Stimulated activated CD8-positive, alpha-beta memory T cell treated with anti-CD3 and anti-CD28 coated beads, Interleukin-15, amount 100 ng/mL, for 24 hours (primary cell): ENCODE measurements at places on chromosomes 3 and 15.

GRCh38 chr3:127260826-127261555 is 26.9 kb downstream of the PRR20G start:
- no peak for DNase-seq

DNA sequence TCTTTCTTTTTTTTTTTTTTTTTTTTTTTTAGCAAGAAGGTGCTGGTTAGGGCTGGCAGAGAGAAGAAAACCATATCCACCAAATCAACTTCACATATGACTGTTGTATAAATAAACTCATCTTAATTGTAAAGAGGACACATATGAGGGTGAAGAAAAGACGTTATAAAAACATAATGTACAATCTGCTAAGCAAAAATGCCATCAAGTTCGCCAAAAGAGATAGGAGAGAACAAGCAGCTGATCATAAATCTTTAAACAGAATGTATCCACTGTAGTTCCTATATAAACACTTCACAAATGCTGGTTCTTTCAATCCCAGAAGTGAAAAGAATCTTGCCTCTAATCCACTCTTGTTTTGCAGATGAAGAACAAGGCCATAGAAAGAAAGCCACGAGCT is 9.2 kb downstream of the FGF12 start:
- no peak for DNase-seq

DNA sequence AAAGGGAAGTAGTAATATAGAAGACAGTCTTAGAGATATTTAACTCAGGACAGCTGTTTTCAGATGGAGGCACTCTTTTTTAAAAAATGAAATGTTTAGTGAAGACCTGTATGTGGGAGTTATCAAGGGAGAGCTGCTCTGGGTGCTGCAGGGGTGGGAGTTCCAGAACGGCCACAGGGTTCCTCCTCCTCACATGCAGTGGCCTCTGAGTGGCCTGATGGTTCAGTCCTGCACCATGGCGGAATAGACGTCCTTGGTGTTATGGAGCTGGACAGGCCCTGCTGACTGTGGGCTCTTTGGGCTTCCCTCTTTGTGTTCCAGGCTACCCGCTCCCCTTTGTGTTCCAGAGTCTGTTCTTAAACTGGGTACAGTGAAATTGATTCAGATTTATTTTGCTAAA is 126.1 kb downstream of the CHST2 start:
- no peak for DNase-seq

- no peak for DNase-seq
Measured at GRCh38 chr15:63912061-63912615, 78.4 kb upstream of the HERC1 start.

DNA sequence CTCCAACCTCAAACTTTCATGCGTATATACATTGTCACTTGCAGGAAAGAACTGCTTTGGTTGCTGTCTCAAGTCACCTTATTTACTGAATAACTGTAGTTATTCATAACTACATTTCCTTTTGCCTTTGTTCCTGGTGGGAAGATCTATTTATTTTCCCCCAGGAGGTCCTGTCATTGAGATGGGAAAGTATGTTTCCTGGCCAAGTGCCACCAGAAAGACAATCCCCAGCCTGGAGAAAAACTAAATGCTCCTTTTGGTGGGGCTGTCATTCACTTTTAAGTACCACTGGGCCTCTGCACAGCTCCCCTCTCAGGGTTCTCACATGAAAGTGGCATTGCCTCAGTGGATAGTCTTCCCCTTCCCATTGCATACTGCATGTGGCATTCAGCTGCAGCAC is 59.8 kb downstream of the LRRC3B start:
- no peak for DNase-seq

DNA sequence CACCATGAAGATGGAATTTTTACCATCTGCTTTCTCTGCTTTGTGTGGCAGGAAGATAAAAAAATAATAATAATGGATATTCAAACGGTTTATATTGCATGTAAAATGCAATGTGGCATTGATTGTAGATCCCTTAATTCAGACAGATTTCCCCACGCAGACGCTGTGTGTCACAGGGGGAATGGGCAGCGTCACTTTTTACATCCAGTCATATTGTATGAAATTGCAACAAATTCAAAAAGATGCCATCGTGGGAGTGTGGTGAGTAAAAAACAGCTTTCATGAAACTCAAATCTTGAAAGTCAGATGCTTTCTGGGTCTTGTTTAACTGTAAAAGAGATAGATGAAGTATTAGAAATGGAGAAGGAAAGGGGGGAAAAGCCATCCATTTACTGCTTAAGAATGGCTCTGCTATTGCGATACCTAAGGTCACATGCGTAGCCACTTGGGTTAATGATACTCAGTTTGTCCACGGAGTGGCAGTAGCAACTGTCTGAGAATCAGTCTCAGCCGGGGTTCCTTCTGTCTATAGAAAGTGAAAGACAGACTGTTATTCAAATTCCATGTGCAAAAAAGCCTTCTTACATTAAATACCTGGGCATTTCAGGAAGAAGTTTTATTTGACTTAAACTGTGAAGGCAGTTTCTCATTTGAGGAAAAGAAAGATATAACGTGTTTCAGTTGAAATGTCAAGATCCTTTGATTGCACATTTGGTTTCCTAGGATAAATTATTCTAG is 28.5 kb downstream of the BTD start:
- no peak for DNase-seq

DNA sequence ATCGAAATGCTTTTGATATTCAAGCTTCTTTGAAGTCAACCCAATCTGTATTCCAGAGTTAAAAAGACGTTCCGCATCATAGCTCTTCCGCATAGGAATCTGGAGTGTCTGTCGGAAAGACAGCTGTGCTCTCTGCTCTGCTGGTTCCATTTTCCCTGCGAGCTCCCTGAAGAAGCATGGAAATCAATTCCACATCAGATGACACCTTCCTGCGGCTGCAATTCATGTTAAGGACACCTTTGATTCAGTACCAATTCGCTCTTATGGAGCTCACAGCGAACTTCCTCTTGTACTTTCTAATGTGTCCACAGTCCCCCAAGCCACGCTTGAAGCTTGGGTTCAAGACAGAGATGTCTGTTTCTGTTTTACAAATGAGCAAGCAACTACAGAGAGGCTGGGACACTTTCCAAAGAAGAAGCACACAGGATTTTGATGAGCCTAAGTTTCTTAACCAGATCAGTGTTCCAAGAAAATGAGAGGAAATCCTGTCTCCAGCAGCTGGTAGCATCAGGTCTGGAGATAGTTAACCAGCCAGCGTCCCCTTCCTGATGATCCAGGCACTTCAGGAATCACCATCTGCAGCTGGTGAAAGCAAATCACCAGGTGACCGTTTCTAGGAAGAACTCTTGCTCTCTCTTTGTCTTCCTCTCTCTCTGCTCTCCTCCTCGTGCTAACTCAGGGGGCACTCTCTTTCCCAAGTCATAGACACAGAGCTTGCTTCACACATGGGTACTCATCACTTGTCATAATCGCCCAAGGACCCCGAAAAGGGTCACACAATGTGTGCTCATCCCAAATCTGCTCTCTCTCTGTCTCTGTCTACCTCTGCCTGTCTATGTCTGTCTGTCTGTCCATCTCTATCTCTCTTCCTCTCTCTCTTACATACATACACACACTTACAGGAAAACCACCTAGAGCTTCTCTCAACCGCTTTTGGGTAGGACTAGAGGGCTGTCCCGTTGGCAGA is 281.8 kb downstream of the FAM43A start:
- no peak for DNase-seq

- no peak for DNase-seq
Measured at GRCh38 chr3:5192571-5193365, 5.3 kb downstream of the EDEM1 start.

DNA sequence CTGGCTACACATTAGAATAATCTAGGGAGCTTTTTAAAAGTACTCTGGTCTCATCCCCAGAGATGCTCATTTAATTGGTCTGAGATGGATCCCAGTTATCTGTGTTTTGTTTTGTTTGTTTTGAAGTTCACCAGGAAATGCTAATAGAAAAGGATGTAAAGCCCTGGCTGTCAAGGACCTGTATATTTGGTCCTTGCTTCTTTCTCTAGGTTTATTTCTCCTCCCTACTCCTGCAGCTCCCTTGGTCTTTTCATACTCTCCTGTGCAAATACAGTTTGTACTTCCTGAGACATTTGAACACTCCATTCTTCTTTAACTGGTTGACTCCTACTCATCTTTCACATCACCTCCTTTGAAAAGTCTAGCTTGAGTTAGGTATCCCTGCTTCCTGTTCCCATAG is 3.3 kb downstream of the PIK3CA start:
- DNase-seq = no peak

DNA sequence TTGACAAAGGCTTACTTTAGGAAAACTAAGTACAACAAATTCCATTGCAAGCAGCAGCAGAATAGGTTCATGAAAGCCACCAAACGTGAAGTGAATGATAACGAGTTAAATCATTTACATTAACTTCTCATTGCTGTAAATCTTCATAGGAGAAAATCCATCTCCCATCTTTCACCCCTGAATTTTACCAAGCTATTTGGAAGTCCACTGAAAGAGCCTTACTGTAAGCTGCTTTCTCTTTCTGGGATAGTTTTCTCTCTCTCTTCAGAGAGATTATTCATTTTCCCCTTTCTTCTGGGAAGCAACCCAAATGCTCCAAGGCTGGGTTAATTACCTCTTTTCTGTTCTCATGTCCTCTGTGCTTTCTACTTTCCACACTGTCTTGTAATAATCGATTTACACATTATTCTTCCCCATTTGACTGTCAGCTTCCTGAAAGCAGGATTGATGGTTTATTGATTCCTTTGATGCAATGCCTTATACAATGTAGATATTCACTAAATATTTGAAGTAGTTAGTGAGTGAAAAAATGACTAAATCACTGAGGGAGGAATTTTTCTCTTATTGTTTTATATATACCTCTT is 914.3 kb upstream of the ARPP21 start:
- DNase-seq = no peak

- DNase-seq = no peak
Measured at GRCh38 chr3:99637016-99637367, 1.4 kb upstream of the COL8A1 start.

DNA sequence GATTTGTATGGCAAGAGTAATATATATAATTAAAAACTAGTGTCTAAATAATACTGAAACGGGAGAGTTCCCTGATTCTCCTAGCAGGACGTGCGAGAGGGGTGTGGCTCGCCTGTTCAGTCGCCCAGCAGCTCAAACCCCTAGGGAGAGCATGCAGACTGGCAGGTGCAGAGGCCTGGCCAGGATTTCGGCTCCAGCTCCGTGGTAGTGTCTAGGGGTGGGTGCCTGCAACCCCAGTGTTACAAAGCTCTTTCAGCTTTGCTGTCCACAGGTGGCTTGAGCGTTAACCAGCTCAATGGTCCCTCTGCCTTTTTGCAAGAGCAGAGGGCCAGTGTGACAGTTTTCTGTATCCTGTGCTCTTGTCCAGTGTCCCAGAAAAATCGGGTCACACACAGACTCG is 226.6 kb downstream of the ALCAM start:
- no peak for DNase-seq

GRCh38 chr15:80568876-80569605 is 126.1 kb upstream of the ABHD17C start:
- DNase-seq = no peak

- DNase-seq = no peak
Measured at GRCh38 chr3:6262010-6262409, 598.9 kb upstream of the GRM7 start.

DNA sequence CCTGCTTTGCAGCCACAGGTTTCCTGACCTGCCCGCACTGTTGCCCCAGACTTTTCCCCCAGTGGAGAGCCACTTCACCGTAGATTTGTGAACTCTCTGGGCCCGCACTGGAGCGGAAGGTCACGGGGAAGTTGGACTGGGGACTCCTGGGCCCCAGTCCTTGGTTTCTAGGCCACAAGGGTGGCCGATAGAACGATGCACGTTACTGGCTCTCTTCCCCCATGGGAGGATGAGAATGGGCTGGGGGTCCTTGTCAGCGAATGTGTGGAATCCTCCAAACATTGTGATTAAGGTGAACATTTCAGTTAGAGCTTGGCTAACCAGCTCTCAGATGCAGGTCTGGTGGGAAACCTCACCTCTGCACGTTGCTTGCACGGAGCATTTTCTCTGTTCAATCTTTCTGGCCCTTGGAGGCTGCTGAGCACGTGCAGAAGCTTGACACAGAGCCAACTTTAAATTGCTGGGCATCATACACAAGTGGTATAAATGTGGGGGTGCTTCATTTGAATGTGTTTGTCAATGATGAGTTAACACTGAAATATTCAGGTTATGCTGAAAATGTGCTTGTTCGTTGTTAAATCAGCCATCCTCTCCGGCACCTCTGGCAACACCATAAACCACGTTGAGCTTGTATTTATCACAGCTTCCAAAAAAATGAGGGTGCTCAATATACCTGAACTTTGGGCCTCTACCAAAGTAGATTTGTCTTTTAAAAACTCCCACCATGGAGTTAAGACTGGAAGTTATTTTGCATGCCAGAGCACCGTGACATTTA is 976 bp downstream of the DIS3L start:
- DNase-seq = no peak

- DNase-seq = no peak
Measured at GRCh38 chr3:109071350-109072142, 46.4 kb downstream of the MORC1 start.

DNA sequence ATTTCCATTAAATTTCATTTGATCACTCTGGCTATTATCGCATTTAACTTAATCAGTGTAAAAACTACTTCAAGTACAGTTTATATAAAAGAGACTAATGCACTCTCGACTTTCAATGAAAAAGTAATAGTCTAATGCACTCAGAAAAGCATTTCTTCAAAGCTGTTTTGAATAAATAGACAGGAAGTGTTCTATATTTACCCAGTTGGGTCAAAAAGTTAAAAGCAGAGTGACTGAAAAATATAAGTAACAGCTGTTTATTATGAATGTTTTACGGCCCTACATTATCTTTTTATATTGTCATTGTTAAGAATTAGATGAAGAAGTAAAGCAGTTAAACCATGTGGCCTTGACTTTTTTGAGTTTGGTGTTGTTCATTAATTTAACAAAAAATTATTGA is 391.8 kb downstream of the ZPLD1 start:
- DNase-seq = no peak

- peak; percentile 28 for DNase-seq
Measured at GRCh38 chr3:38651153-38651789, 1.8 kb upstream of the SCN5A start.

DNA sequence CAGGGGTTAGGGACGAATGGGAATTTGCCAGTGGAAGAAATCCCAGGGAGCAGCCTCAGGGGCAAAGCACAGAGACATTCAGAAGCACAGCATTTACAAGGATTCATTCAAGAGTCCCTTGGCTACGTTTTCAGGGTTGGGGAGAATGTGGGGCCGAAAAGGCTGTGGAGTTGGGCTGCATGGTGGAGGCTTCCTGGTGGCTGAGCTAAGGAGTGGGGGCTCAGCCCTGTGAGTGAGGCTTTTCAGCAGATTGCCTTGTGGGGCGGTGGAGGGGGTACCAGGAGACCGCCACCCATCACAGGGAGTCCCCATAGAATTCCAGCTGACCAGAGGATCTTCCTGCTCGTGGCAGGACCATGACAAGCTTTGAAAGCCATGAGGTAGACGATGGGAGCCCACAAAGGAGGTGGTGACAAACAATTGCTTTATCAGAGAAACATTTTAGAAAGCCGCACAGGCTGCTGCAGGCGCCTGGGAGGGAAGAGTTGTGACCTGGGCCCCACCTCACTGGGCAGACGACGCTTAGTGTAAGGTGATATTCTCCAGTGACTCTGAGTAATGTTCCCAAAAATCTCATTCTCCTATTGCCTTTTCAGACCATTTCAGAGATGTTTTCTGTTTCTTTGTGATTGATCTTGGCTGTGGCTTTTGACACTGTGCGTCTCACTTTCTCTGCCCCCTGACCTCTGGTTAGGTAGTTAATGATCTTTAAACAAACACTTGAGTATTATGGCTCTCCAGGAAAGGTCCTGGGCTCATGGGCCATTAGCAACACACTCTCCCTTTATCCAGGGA is 128.0 kb downstream of the DNAJB8 start:
- no peak for DNase-seq
